ENCODE measurements at places on chromosomes 5 and 9. TPM values are rescaled to one million over a fixed set of nuclear protein-coding genes. Genes with fewer than 3 reads are reported as not detected.
A peak's percentile ranks its signal among the peaks of the same experiment; 100 is the strongest.

- DNase-seq: no peak
These were observed 381.5 kb upstream of the KLF4 start for GRCh38 chr9:107870927-107871680.

Gene ANKRD31
- polyA plus RNA-seq: 0.05 TPM

- no peak for DNase-seq
These were observed 117.1 kb upstream of the WWC1 start for GRCh38 chr5:168174376-168174775.

DNA sequence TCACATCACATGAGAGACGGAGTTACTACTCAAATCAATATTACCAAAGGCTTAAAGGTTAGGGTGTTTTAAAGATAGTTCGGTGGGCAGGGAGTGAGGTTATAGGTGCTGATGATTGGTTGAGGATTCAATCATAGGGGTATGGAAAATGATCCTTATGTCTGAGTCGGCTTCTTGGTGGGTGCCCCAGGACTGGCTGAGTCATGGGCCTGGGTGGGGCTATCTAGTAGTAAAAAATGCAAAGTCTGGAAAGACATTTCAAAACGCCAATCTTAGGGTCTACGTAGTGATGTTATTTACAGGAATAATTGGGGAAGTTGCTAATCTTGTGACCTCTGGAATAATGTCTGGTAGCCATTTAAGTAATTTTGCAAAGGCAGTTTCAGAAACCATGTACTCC, 15.2 kb upstream of the SPIN1 start:
- DNase-seq: no peak

GRCh38 chr9:111599955-111600343, 502 bp upstream of the PTGR1 start:
- peak; percentile 3 for DNase-seq

GRCh38 chr9:107243742-107244141, 39.3 kb upstream of the RAD23B start:
- DNase-seq: no peak

- no peak for DNase-seq
These were observed 769 bp upstream of the LYRM7 start for GRCh38 chr5:131169810-131170539.

All from naive B cell (primary cell).